Stimulated activated naive CD8-positive, alpha-beta T cell treated with anti-CD3 and anti-CD28 coated beads, Interleukin-15, Interleukin-2, amounts not matched to agents 100 U/mL and 50 U/mL, for 24 hours (primary cell): ENCODE measurements at places on chromosomes 4 and X.

DNA sequence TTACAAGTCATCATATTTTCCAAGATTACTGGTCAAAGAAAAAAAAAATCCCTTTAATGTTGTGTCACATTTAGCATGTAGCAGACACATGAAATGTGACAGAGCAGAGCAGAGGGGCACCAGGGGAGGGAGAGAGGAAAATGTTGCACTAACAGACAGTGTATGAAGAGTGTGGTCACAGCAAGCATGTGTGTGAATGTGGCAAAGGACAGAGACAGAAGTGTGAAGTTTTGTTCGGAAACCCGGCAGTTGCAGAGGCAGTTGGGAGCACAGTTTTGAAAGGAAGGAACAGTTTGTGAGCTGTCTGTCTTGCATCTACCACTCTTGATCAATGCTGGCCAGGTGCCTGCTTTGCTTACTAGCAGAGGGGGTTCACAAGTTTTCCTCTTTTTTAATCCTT, 83.9 kb upstream of the MAP3K15 start:
- DNase-seq = no peak

GRCh38 chr4:149370785-149371420, 444.7 kb downstream of the IQCM start:
- DNase-seq = no peak

GRCh38 chr4:155795991-155796390, 37.2 kb downstream of the GUCY1B1 start:
- no peak for DNase-seq

- DNase-seq = no peak
Observed at GRCh38 chrX:6558979-6559378, 24.1 kb upstream of the VCX3A start.

DNA sequence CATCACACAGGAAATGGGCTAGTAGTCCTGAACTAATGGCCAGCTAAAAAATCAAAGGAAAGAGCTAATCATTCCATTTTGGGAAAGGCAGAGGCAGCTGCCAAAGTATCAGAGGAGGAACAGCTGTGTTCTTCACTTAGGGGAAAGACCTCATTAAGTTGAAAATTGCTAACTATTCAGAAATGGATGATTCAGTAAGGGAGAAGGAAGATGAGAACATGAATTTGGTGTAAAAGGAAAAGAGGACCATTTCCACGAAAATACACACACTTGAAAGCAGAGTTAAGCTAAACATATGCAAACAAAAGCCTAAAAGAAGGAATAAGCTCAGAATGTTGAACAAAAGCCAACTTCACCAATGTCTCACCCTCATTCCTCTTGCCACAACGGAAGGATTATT, 90.4 kb downstream of the PCDH19 start:
- DNase-seq = no peak

GRCh38 chrX:11426712-11427452, 133.7 kb downstream of the AMELX start:
- no peak for DNase-seq

DNA sequence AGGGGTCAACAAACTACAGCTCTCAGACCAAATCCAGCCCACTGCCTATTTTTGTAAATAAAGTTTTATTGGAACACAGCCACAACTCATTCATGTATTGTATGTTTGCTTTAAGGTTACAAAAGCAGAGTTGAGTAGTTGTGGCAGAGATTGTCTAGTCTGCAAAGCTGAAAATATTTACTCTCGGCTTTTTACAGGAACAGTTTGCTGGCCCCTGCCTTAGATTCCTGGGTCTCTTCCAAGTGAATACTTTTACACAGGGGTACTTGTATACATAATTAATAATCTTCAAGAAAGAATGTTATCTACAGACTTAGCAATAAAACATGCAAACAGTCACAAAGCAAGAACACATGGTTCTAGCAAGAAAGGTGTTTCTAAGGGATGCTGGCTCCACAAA, 154.2 kb downstream of the AMELX start:
- DNase-seq = no peak

GRCh38 chr4:33961761-33962160, 2282.6 kb downstream of the ARAP2 start:
- DNase-seq = no peak

- DNase-seq = no peak
Observed at GRCh38 chr4:80097400-80098177, 24.6 kb upstream of the ANTXR2 start.

DNA sequence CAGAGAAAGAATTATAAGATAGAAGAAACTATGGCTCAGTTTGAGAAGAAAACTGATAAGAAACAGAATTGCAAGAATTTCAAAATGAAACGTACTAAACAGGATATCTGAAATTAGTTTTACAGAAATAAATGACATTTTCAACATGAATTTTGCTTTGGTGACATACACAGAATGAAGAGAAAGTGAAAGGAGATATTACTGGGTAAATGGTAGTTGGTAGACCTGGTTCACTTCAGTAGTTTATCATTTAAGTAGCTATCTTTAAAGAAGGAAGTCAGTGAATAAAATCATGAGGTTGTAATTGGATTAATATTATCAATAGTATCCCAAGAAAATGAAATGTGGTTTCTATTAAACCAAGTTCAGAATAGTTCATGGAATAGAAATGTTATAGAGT, 395.5 kb upstream of the SMIM31 start:
- DNase-seq = no peak

GRCh38 chr4:102799816-102800215, 27.5 kb downstream of the UBE2D3 start:
- DNase-seq = no peak
